Activated CD4-positive, alpha-beta T cell treated with anti-CD3 and anti-CD28 coated beads, Interleukin-2, amount 50 U/mL, for 48 hours (primary cell): ENCODE measurements at places on chromosomes 6 and 20.
A peak's percentile ranks its signal among the peaks of the same experiment; 100 is the strongest.

DNA sequence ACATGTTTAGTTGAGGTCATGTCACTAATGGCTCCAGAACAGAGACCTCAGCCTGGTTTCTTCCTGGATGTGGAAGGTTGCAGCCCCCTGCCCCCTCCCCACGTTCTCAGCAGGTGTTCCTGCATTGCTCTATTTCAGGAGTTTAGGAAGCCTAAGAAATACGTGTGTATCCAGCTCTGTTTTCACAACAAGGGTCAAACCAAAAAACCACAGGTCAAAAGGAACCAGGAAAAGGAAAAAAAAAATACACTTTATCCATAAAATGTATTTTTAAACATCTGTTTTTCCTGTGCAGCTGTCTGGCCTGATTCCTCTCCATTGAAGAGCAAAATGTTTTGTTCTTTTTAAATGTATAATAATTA is 107.9 kb upstream of the PLEKHG1 start:
- DNase-seq = no peak

DNA sequence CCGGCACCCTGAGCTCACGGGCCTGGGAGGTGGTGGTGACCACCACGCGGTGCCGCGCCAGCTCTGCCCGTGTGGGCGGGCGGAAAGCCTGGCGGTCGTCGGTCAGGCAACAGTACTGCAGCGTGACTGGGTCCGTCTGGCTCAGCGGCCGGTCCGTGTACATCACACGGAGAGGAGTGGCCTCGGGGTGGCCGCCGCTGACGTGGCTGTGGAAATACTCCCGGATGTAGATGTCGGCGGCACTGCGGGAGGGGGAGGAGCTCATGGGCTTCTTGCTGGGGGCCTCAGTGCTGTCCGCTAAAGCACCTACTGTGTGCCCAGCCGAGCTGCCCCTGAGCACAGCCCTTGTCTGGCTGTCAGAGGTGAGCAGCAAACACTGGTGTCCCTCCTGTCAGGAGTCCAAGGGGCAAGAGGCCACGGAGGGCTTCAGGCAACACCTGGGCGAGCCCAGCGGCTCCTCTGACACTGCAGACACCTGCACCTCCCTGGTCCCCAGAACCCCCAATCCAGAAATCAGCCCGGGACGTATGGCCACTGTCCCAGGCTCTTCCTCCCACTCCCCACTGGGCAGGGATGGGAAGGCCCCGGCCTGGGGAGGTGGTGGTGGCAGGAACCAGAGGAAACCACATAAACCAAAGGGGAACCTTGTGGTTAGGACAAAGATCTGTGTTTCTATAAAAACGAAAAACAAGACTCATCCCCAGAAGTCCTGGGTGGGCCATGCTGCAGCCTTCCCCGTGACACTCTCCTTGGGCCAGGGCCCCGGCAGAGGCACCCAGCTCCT is 6.5 kb downstream of the HELZ2 start:
- peak; percentile 61 for DNase-seq

DNA sequence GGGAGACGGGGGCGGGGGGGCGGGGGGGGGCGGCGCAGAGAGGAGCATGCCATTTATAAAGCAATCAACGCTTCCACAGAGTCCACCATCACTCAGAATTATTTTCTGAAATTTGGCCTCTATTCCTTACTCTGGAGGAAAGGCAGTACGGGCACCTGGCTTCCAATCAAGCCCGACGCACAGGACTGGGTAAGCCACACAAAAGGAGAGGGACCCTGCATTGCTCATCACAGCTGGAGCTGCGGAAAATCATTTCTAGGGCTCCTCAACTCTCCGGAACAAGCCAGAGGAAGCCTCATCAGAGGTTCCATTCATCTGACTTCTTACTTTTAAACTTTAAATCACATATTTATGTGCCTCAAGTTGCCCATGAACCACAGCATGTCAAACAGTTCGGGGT is 55.9 kb downstream of the TTI1 start:
- DNase-seq = no peak

- DNase-seq = no peak
Measured at GRCh38 chr6:15476631-15477380, 186.0 kb downstream of the DTNBP1 start.

- DNase-seq = no peak
Measured at GRCh38 chr6:55632953-55633352, 54.0 kb upstream of the HMGCLL1 start.

DNA sequence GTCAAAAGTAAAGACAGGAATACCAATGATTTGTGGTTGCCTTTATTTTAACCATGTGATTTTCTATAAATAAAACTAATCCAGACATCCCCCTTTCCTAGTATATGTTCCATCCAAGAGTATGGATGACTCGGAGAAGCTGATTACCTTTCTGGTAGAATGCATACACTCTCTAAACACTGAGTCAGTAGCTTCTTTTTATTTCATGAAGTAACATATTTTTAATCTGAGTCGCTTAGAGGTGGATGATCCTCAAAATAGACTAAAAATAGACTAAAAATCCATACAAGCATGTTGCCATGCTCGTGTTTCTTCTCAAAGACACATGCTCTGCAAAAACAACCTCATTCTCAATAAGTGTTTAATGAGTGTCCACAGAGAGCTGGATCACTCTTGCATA is 263.7 kb downstream of the COL12A1 start:
- DNase-seq = no peak

GRCh38 chr6:21946298-21946783 is 350.5 kb downstream of the PRL start:
- no peak for DNase-seq
